Stimulated activated naive CD8-positive, alpha-beta T cell treated with anti-CD3 and anti-CD28 coated beads, Interleukin-15, Interleukin-2, amounts not matched to agents 100 U/mL and 50 U/mL, for 24 hours (primary cell): ENCODE measurements at places on chromosomes 7 and 10.

GRCh38 chr10:33238643-33239042 is 95.8 kb downstream of the NRP1 start:
- no peak for DNase-seq

DNA sequence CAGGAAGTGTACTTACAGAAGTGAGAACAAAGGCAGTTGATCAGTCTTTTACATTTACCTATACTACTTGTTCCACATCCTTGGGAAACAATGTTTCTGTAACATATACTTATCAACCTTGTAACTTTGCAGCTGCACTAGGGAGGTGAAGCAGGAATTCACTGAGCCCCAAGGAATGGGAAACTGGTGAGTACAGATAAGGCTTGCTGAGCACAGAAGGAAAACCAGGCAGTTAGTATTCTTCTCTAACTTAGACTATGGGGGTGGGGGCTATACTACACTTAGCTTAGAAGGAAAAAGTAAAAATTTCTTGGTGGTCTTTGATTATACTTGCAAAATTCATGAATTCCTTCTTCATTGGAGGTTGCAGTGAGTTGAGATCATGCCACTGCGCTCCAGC is 6.9 kb upstream of the ZNF33A start:
- no peak for DNase-seq

DNA sequence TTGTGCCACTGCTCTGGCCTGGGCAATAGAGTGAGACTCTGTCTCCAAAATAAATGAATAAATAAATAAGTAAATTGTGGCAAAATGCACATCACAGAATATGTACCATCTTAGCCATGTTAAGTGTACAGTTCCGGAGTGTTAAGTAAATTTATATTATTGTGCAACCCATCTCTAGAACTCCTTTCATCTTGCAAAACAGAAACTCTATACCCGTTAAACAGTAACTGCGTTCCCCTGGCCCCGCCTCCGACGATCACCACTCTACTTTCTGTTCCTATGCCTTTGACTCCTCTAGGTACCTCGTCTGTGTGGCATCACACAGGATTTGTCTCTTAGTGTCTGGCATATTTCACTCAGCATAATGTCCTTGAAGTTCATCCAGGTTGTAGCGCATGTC is 356.4 kb upstream of the FOXK1 start:
- no peak for DNase-seq

- DNase-seq, result no peak
These were observed 812 bp downstream of the DOCK1 start for GRCh38 chr10:126905776-126906703.

- DNase-seq, result peak; percentile 46
These were observed 45.5 kb downstream of the DPYSL4 start for GRCh38 chr10:132232023-132232951.

DNA sequence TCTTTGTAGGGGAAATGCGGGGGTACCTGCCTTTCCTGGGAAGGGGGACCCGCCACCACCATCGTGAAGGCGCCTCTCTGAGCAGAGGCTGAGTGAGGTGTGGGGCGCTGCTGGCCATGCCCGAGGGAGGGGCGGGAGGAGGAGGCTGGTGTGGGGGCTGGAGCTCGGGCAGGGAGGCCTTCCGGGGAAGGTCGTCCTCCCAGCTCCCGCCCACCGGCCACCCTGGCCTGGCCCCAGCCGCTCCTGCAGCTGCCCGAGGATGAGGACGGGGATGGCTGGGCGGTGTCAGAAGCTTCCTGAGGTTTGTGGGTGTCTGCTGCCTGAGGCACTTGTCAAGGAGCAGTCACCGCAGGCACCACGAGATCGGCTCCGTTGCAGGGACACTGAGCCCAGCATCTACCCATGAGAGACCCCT is 11.4 kb downstream of the PWWP2B start:
- DNase-seq, result no peak

- DNase-seq, result no peak
These were observed 71.2 kb downstream of the SHH start for GRCh38 chr7:155741082-155741481.

DNA sequence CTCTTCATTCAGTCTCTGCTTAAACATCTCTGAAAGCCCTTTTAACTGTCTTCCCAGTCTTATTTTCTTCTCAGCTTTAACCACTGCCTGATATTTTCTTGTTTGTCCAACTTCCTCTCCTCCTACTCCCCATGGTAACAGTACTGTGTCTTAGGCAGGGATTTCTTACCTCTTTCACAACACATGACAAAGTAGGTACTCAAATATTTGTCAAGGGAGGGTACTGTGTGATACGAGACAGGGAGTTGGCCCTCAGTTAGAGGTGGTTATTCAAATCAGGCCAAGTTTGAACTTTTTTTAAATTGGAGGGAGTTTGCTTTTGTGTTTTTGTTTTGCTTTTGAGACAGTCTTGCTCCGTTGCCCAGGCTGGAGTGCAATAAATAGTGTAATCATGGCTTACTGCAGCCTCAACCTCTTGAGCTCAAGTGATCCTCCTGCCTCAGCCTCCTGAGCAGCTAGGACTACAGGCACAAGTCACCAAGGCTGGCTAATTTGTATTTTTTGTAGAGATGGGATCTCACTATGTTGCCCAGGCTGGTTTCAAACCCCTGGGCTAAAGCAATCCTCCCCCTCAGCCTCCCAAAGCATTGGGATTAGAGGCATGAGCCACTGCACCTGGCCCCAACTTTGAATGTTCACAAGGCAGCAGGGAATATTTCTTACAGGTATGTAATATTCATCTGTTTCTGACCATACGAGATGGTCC is 2.5 kb upstream of the KPNA7 start:
- no peak for DNase-seq
